ENCODE measurements at places on chromosomes 6 and 20. TPM values are rescaled to one million over a fixed set of nuclear protein-coding genes. Genes with fewer than 3 reads are reported as not detected.

GRCh38 chr6:22302838-22303237 lies 6.0 kb upstream of the PRL start:
- DNase-seq: no peak

GRCh38 chr6:28105245-28105639 lies 19.2 kb upstream of the ZSCAN16 start:
- DNase-seq: no peak

DNA sequence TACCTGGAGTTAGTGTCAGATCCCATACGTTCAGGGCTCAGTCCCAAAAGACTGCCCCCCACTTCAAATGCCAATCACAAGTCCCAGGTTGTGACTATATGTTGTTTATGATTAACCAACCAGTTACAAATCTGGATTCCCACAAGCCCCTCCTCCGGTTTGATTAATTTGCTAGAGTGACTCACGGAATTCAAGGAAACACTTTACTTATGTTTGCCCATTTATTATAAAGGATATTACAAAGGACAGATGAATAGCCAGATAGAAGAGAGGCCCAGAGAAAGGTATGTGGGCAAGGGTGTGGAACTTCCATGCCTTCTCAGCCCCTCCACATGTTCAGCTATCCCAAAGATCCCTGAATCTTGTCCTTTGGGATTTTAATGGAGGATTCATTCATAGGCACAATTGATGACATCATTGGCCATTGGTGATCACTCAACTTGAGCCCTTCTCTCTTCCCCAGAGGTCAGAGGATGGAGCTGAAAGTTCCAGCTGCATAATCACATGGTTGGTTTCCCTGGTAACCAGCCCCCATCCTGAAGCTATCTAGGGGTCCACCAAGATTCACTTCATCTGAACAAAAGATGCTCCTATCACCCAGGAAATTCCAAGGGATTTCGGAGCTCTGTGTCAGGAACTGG lies 2.0 kb downstream of the ECT2L start:
- DNase-seq: no peak

GRCh38 chr6:114058435-114058834 lies 87.5 kb upstream of the HDAC2 start:
- no peak for DNase-seq

DNA sequence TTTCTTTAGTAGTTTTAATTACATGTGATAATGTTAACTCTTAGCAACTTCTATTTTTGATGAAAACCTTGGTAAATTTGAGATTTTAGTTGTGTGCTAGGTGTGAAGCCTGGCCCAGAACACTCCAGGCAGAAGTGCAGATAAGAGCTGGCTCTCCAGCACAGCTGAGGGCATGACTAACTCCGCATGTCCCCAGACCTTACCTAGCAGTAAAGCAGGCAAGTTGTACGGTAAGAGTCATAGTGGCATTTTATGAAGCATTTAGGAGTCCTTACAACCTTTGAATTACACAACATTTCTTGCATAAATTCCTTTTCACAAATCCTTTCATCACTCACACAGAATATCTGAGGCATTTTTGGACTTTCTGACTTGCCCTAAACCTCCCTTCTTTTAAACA lies 67.2 kb downstream of the OPRM1 start:
- no peak for DNase-seq

- no peak for DNase-seq
These were observed 124.5 kb downstream of the PHACTR3 start for GRCh38 chr20:59728722-59729430.

- no peak for DNase-seq
These were observed 41.3 kb downstream of the TRMT11 start for GRCh38 chr6:126027601-126028000.

DNA sequence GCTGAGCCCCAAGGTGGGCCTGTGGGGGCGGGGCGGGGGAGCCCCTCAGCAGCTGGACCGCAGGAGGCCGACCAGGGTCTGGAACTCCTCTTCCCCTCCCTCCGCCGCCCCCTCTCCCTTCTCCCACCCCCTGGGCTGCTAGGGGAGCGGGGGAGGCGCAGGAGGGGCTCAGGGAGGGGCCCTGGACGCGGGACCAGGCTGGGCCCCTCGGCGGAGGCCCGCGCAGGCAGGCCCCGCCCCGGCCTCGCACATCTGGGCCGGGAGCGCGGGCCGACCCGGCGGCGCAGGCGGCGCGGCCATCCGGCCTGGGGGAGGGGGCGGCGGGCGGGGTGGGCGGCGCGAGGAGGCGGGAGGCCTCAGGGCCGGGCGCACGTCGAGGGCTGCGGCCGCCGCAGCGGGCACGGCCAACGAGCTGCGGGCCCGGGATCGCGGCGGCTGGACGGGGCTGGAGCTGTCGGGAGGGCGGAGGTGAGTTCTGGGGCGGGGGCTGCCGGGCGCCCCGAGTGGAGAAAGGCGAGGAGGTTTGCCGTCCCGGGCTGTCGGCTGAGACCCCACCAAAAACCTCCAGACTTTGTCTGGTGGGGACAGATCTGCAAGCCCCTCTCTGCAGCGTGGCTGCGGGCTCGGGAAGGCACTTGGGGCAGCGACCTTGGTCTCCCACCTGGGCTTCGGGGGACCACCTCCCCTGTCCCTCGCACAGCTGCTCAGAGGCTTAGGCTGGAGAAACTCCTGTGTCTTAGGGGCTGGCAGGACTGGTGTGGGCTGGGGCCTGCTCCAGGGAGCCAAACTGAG lies at the start of gene HSPA12B:
TSS of gene HSPA12B (plus strand) at position 359 of the 792 bp plus-strand sequence. CDS start 5,990 bp downstream, outside the sequence.
- no peak for DNase-seq

DNA sequence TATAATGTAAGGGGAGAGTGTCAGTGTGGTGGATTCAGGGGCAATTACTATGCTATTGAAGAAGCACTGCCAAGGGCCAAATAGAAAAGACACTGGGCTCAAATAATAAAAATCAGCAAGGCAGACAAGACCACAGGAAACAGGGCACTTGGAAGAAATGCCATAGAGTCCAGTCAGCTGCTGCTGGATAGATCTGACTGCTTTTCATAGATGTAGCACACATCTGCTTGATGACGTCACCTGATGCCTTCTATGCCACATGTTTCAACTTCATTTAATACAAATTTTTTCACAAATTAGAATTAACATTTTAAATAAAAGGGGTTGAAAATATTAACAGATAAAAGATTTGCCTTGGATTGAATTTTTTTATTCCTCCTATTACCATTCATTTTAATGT lies 23.9 kb upstream of the AHI1 start:
- DNase-seq: no peak

DNA sequence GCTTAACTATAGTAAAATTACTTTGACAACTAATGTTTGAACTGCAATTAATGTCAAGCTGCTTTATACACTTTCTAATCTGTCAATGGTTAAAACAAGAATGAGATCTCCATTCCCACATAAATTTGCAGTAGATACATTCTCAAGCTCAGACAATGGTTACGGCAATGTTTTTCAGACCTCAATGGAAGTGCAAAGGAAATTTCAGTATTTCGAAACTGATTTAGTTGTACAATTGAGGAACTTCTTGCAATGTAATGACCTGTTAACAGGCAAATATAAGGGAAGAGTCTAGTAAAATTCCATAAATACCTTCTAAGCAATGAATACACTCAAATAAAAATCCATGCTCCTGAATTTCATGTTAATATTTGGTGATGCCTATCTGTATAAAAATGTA lies 94.7 kb downstream of the ADTRP start:
- no peak for DNase-seq

- DNase-seq: no peak
These were observed 50.6 kb downstream of the GINS1 start for GRCh38 chr20:25457886-25458680.

DNA sequence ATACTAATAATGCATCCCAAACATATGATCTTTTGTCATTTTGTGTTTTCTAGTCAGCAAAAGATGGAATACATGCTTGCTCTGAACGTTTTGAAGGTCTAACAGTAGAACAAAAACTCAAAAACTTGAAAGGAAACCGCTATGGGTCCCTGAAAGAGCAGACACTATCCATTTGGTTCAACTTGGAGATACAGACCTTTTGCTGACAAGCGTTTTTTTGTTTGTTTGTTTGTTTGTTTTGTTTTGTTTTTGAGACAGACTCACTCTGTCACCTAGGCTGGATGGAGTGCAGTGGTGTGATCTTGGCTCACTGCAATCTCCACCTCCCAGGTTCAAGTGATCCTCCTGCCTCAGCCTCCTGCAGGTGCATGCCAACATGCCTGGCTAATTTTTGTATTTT lies 644.3 kb upstream of the PTCHD4 start:
- no peak for DNase-seq

DNA sequence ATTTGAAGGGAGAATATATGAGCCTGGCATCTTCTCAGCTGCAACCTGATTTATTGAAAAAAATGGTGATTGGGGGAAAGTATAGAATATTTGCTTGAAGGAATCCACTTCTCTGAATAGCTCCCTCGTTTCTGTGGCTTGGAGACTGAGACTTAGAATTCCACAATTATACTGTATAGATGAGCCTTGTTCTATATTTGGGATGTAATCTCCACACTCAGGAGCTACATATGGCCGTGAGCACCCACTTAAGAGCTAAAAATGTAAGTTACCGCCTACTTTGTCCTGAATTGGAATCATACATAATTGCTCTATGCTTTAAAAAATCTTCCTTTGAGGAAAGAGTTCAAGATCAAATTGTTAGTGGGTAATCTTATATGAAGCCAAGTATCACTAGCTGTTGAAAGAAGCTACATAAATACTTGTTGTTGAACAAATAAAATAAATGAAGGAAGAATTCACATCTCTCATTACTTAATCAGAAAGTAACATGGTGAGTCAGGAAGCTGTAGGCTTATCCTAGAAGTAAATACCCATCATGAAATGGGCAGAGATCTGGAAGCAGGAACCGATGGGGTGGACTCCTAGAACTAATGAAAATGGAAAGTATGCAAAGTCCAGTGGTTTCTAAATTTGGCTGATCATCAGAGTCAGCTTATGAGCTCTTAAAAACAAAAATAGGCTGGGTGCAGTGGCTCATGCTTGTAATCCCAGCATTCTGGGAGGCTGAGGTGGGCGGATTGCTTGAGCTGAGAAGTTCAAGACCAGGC lies 254.3 kb downstream of the SOX4 start:
- DNase-seq: no peak

DNA sequence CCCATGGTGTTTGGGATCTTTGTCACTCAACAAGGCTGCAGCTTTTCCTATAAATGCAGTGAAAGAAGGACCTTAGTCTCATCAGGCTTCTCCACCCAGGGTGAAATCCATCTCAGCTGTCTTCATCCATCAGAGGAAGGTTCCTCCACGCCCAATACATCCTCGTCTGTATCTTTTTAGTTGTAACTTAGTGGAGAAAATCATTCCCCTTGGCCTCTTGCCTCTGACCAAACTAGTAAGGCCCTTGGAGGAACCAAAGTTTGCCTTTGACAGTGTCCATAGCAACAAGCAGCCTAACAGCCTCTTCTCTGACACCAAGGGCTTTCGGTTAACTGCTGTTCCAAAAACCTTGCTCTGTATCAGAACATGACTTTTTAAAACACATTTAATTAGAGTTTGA lies 230.3 kb upstream of the ECI2 start:
- no peak for DNase-seq

DNA sequence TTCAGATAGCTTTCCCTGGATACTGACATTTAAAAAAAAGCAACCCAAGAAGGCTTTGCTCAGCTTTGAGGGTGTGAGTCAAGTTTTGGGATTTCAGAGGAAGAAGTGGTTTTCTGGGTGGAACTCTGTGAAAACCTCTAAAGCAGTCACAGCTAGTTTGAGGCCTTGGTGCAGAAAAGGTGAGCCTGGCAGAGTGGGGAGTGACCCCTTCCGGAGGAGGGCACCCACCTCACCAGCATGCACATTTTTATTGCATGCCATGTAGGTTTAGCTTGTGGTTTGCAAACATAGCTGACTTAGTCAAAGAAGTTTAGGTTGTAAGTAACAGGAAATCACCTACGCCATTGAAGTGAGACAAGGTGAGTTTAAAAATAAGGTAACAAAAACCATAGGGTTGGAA lies 146.8 kb upstream of the PMEPA1 start:
- DNase-seq: no peak

- DNase-seq: no peak
These were observed 8.9 kb downstream of the RPS10 start for GRCh38 chr6:34416877-34417371.

- DNase-seq: no peak
These were observed 96.7 kb downstream of the PHF3 start for GRCh38 chr6:63732336-63732735.

GRCh38 chr6:31728767-31729514 lies at the start of gene DDAH2:
Gene DDAH2, minus strand, starts transcription at chr6:31729299. Its CDS starts 138 bp downstream, at chr6:31729161.
- no peak for DNase-seq

HLA-DQA2 gene
- polyA plus RNA-seq: 0.82 TPM

GTSF1L gene
- polyA plus RNA-seq: 0.81 TPM

SIRPG gene
- polyA plus RNA-seq: 1.3 TPM

KCNK16 gene
- polyA plus RNA-seq: not detected

ZBTB46 gene
- polyA plus RNA-seq: not detected

GINS1 gene
- 1.7 TPM for polyA plus RNA-seq

DDO gene
- not detected for polyA plus RNA-seq

DLL1 gene
- 1.4 TPM for polyA plus RNA-seq

ALDH5A1 gene
- 12.1 TPM for polyA plus RNA-seq

CABLES2 gene
- 3.1 TPM for polyA plus RNA-seq

Measured in naive B cell (primary cell).